ENCODE measurements at places on chromosomes 4 and X. TPM values are rescaled to one million over a fixed set of nuclear protein-coding genes. Genes with fewer than 3 reads are reported as not detected.

Gene MAGEE1
- total RNA-seq, result 0.56 TPM

Gene GJB1
- not detected for total RNA-seq

Gene CYLC1
- total RNA-seq, result not detected

Gene PSAPL1
- not detected for total RNA-seq

Gene FRG2
- total RNA-seq, result not detected

Gene CDX4
- total RNA-seq, result not detected

Gene LRIT3
- not detected for total RNA-seq

Gene ACOX3
- total RNA-seq, result 24.2 TPM

Gene TCP11X2
- total RNA-seq, result not detected

Gene FRAS1
- under 0.01 TPM for total RNA-seq

Gene VCX
- total RNA-seq, result not detected

Gene PPP1R3F
- total RNA-seq, result 0.72 TPM

Gene TGIF2LX
- not detected for total RNA-seq

Gene RXFP1
- total RNA-seq, result not detected

Gene PAGE5
- not detected for total RNA-seq

Gene HSFX1
- total RNA-seq, result under 0.01 TPM

GRCh38 chr4:62804075-62804474 lies 1603.9 kb downstream of the ADGRL3 start:
- no peak for DNase-seq

- DNase-seq, result peak; percentile 78
These were observed 30.0 kb upstream of the ANXA5 start for GRCh38 chr4:121726642-121727268.

GRCh38 chr4:80875642-80876041 lies 154.9 kb upstream of the BMP3 start:
- DNase-seq, result no peak

DNA sequence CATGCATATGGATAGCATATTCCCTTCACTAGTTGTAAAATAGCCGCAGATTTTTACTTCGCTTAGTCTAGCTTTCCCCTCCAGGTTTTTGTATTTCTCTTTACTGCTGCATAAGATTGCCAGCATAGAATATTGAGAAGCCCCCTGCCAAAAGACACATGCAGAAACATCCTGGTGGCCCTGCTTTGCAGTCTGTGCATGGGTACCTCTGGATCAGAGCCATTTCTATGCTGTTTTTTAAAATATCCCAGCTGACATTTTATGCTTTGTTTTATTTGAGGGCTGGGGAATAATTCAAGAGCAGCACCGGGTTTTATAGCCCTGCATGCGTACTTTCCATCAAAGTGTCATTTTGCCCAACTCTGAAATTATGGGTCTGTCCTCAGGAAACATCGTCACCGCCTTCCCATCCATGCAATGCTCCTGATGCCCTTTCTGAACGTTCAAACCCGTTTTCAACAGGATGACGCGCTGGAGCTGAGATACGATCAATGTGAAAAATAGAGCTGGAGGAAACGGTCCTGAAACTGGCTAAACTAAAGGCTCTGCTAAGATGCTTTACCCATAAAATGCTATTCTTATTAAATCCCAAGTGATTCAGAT lies 314.3 kb downstream of the EVC2 start:
- DNase-seq, result no peak

DNA sequence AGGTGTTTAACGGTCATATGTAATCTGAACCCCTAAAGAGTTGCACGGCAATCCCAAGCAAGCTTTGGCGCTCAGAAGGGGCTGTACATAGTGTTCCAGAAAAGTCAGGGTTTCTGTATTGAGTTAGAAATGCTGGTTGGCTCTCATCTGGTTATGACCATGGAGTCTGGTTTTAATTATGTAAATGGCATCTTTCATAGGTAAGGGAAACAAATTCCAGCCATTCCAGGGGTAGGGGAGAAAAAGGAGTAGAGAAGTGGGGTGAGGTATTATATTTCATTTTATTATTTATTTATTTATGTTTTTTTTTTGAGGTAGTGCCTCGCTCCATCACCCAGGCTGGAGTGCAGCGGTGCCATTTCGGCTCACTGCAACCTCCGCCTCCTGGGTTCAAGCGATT lies 15.9 kb downstream of the KLF3 start:
- DNase-seq, result no peak

GRCh38 chr4:37258221-37258620 lies 13.7 kb downstream of the NWD2 start:
- DNase-seq, result no peak

DNA sequence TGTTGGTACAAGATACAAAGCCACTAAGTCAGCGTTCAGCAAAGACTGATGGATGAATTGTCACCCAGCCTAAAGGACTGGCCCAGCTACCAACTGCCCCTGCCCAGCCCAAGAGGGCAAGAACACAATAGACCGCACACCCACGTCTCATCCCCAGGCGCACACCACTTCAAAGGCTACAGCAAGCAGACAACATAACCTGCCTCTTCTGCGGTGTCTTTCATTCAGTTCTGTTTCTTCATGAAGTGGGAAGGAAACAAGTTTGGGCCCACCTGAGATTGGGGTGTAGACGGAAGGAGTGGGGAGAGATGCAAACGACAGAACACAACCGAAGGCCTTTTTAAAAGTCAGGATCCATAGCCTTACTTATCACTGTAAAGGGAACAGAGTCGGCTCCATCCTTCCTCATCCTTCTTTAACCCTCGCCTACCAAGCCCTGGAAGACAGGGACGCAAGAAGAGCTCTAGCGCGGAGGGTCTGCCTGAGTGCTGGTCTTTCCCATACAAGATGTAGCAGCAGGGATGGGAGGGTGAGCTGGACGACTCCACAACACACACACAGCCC lies 691 bp downstream of the SCARB2 start:
- DNase-seq, result peak; percentile 61

DNA sequence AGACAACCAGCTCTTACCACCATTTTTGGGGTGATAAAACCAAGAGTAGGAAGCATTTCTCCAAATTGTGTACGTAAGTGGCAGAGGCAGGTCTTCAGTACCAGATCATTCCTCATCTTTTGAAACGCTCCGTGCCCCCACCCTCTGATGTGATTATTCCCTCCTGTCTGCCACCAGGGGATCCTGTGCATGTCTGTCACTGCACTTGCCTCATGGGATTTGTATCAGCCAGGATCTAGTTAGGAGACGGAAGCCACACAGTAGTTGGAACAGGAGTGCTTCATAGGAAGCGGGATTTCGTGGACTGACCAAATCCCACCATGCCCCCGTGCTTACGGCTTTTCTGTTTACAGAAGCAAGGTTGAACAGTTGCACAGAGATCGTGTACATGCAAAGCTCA lies 75.5 kb downstream of the SHROOM2 start:
- DNase-seq, result no peak

GRCh38 chr4:150242820-150243458 lies 164.7 kb downstream of the DCLK2 start:
- peak; percentile 60 for DNase-seq

GRCh38 chr4:120886191-120886590 lies 36.3 kb downstream of the PRDM5 start:
- no peak for DNase-seq

DNA sequence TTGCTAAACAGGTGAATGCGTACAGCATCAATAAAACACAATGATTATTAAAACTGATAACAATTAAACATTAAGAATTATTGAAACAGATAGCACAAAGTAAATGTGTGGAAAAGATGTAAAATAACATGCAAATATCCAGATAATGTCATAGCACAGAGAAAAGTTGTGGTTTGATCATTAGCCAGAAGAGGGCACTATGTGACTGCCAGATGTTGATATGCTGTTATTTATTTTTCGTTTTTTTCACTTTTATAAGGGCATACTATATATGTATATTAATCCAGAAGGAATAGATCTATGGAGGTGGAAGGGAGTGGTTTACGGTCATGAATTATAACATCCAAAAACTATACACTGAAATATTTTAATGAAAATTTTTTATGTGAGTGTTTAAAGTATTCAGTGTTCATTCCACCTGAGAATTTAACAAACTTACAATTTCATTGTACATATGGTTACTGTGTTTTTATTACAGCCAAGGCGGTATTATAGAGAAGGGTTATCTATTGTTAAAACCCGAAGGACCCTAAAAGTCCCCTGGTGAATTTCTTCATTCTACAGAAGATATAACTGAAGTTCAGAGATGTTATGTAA lies 211.9 kb upstream of the UGT8 start:
- peak; percentile 60 for DNase-seq

DNA sequence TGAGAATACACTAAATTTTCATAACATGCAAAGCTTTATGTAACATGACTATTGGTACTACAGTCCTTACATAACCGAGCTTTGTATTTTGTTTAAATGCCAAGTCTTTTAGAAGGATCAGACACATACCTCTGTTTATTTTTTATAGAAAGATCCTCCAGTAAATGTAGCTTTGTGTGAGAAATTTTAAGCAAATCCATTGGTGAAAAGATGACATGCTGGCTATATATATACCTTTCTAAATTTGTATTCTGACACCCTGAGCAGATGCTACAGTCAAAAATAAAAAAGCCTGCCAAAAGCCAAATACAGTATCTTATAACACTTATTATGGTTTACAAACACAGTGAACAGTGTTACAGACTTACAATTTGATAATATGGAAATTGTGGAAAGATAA lies at the start of gene YIPF7:
TSS of gene YIPF7 (minus strand) at position 201 of the 400 bp plus-strand sequence. CDS start 1,525 bp downstream, outside the sequence.
- no peak for DNase-seq

GRCh38 chrX:51878056-51878455 lies 15.4 kb upstream of the MAGED1 start:
- no peak for DNase-seq

GRCh38 chr4:18756671-18757070 lies 735.1 kb upstream of the LCORL start:
- no peak for DNase-seq

GRCh38 chrX:148268673-148269072 lies 231.7 kb upstream of the AFF2 start:
- DNase-seq, result no peak

DNA sequence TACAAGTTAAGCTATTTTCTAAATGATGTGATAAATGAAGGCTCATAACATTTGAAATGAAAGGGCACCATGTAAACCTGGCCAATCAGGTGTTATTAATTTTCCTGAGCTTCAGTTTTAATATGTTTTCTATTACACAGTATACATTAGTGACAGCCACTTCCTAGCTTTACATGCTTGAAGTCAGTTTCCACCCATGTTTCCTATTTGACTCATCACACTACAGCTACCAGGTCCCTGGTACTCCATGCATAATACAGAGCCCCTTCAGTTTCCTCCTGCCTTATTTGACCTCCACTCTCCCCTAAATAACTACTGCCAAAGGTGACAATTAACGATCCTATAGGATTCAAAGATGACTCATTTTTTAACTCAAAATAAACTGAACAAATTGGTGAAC lies 18.3 kb downstream of the ZNF518B start:
- no peak for DNase-seq

DNA sequence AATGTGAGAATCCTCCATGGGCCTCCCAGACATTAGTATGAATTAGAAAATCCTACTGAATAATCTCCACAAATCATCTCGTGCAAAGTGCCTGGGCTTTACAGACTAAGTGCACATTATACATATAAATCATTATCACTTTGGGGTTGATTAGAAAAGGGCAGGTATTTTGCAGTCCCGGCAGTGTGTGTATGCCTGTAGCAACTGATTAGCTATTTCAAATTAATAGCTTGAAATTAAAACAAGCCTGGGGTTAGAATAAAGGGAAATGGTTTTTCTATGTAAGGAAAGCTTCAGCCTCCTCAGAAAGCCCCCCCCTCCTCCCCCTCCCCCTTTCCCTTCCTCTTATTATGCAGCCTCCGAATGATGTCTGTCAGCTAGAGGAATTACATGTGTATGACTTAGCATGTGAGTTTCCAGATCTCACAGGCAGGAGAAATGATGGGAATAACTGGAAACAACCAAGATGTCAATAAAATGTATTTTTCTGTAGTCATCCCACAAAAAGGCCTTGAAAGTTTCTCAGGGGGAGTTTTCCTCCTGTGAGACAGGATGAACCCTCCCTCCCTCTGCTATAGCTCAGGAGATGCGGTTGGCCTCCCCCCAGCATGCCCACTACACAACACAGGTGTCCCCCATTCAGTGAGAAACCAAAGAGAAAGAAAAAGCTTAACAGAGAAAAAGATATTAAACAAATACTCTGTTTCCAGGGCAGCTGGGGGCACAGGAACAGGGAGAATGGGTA lies 41.2 kb upstream of the RASGEF1B start:
- DNase-seq, result no peak

- peak; percentile 0 for DNase-seq
These were observed 72.3 kb downstream of the PAK3 start for GRCh38 chrX:111168314-111168713.

DNA sequence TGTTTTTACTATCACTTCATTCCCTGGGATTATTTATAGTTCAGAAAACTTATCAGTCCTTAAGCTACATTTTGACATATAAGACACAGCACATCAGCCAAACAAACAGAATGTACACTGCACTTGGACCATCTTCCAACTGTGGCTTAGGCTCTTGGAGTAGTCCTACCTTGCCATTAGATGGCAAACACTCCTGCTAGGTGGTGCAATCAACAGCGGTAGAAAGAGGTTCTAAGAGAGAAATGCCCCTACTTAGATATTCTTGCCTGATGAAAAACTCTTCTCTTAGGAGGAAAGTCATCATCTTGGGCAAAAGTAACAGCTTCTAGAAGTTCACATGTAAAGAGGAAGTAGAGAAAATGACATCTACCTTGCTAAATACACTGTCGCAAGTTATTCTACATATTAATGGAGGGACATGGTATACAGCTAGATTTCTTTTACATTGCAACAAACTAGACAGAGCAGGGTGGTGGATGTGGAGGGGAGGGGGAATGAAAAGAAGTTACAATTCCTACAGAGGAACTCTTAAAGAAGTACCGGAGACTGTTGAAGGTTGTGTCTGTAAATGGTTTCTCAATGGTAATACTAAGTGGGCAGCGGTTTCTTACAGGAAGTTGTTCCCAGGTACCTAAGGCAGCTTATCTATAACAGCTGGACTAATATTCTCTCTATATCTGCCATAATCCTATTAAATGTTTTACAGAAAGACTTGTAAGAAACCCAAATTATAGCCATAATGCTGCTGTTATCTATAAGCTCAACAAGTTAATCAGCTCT lies 8.1 kb upstream of the STPG2 start:
- no peak for DNase-seq

GRCh38 chr4:169338241-169338640 lies 67.5 kb upstream of the SH3RF1 start:
- DNase-seq, result peak; percentile 79

DNA sequence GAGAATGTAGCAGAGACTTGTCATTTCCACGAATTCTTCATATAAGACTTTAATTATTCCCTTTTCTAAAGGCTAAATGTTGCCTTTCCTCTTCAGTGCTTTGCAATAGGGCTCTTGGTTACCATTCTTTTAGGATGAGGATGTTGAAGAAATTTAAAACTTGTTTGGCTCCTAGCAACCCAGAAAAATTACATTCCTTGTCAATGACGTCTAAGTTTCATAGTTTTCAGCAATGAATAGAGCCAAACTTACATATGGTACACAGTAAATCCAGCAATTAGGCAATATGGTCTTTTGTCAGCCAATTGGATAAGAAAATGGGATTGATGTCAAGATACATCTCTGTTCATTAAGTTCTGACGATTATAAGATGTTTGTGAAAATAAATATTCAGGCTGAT lies 1639.6 kb upstream of the PCDH10 start:
- peak; percentile 23 for DNase-seq

Data from IMR-90 (cell line).